Lung (tissue), 17 donors: ENCODE measurements at places on chromosomes 4 and X. TPM values are rescaled to one million over a fixed set of nuclear protein-coding genes. Genes with fewer than 3 reads are reported as not detected.

IL3RA gene
- total RNA-seq: 21.6 TPM

RHOH gene
- total RNA-seq: 12.9 TPM

GUCY1B1 gene
- total RNA-seq: 16.5 TPM

PPP4R3C gene
- total RNA-seq: not detected

TCEANC gene
- total RNA-seq: 3.2 TPM

DOK7 gene
- total RNA-seq: 0.63 TPM

DNA sequence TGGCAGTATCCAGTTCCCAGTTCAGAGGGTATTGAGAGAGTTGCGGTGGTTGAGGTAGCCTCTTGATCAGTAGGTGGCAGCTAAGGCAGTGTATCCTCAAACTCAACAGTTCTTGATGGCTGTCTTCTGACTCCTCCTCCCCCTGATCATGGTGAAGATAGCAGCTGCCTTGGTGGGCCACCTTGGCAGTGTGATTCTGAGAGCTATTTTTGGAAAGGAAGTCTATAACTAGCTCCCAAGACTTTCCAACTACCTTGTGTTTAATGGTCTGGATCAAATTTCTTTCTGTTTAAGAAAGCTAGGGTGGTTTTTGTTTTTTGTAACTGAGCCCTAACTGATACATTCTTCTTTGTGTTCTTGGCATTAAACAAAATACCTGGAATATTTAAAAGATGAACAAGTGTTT is 10.5 kb upstream of the TBC1D19 start:
- DNase-seq: no peak

DNA sequence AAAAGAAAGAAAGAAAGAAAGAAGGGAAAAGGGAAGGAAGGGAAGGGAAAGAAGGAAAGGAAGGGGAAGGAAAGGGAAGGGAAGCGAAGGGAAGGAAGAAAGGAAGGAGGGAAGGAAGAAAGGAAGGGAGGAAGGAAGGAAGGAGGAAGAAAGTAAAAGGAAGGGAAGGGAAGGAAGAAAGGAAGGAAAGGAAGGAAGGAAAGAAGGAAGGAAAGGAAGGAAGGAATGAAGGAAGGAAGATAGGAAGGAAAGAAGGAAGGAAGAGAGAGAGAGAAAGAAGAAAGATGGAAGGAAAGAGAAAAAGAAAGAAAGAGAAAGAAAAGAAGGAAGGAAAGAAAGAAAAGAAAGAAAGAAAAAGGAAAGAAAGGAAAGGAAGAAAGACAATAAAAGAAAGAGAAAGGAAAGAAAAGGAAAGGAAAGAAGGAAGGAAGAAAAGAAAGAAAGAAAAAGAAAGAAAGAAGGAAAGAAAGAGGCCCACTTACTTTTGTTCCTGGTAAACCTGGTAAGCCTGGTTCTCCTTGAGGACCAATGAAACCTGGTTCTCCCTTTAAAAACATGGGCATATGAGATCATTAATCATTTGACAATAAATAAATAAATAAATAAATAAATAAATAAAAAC is 105.9 kb upstream of the ETNPPL start:
- DNase-seq: no peak

DNA sequence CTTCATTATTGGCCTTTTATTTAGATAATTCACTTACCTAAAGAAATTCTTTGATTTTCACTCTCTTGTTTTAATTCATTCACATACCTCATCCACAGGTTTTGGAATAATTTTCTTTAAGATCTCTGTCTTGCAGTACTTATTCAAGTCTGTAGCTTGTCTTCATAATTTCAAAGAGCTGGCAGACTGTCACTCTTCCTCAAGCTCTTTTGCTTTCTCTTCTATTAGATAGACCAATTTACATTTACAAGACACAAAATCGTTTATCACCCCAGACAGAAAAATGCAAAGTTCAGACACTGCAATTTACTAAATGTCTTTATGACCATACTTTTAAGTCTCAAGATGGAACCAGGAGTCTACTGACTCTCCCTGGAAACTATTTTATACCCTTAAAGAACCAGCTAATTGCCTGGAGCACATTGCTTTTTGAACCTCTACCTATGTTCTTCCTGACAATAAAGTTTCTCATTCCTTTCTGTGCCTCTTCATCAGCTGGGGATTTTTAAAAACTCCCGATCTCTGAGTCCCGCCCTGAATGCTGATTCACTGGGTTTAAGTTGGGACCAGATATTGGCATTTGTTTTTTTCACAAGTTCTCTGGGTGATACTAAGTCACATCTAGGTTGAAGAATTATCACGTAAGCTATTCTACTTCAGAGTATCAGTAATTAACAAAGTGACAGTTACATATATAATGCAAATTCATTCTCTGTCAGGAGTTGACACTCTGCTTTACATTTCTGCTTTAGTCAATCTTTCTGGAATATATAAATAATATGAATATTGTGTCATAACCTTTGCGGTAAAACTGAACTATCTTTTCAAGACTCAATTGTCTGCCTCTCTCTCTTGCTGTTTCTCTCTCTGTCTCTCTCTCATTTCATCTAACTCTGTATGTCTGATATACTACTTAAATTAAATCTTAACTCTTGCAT is 196.4 kb downstream of the PCDH7 start:
- no peak for DNase-seq

DNA sequence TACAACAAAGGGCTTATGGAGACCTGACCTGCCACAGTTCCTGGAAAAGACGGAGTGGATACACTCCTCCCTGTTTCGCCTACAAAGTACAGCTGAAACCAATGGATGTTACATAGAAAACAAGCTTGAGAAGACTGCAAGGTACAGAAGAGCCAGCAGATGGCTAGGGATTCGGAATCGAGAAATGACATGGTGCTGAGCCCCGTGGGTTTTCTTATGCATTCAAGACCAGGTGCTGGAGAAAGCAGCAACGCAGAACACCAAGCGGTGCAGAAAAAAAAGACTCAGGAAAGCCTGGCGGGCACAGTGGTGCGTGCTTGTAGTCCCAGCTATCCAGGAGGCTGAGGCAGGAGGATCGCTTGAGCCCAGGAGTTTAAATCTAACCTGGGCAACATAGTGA is 13.8 kb downstream of the TIMM17B start:
- DNase-seq: no peak

DNA sequence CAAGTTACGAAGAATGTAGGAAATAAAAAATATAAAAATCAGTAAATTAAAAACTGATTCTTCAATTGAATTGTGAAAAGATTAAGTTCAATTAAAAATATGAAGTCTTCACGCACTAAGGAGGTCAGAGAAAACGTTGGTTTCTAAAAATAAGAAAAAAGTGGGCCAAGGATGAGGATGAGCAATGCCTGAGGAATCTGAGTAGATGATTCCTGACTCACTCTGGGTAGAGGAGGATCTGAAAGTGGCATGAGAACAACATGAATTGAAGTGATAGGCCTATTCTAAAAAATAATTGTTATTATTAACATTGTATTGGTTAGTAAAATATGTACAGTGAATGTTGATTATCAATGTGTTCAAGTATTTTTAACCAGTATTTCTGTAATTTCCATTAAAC is 444.2 kb downstream of the GRIA2 start:
- DNase-seq: no peak

- peak; percentile 4 for DNase-seq
These were observed 7.2 kb downstream of the TIMM17B start for GRCh38 chrX:48890296-48890925.

DNA sequence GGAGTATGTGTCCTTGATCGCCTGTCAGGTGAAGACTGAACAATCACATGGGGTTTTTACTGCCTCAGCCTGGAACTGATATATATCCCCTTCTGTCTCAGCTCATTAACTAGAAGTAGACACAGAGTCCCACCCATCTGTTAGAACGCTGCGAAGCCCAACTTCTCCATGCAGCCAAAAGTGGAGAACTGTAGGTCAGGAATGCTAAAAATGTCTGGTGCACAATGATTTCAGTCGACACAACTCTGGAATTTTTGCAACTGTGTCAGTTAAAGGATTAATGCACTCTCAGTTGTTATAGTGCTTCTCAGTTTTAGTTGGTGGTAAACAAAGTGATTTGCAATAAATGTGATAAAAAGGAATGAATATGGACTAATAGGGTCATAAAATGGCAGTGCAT is 287.2 kb downstream of the INPP4B start:
- peak; percentile 22 for DNase-seq

DNA sequence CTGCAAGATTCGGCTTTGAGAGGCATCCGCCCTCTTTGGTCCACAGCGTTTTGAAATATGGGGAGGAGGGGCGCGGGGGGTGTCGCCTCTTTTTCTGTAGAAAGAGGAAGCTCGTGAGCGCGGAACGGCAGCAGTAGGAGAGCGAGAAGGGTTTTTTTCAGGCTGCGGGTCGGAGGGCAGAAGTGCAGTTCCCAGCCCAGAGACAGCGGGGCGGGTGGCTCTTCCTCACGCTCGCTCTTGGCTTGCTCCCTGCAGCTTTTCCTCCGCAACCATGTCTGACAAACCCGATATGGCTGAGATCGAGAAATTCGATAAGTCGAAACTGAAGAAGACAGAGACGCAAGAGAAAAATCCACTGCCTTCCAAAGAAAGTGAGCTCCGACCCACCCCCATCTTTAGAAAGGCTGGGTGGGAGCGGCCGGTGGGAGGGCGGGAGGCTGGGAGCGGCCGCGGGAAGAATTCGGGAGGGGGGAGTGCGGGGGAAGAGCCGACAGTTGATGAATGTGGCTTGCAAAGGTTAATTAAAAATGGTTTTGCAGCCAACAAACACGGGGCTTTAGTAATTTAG is 1.2 kb downstream of the TMSB4X start:
- peak; percentile 70 for DNase-seq

DNA sequence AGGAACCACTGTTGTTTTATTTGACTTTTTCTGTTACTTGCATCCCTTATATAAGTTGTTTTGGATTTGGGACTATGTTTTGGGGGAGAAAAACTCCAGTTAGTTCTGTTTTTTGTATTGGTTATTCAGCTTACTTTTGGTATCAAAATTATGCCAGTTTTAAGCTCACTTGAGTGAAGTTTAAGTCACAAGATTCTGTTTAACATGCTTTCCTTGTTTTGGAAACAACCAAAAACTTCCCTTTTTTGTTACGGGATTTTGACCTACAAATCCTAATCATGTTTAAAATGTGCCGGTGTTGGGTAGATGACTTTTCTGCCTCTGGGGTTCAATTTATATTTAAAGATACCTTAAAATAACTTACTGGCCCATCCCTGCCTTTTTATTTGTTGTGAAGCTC is 36.0 kb downstream of the CCNI start:
- no peak for DNase-seq

DNA sequence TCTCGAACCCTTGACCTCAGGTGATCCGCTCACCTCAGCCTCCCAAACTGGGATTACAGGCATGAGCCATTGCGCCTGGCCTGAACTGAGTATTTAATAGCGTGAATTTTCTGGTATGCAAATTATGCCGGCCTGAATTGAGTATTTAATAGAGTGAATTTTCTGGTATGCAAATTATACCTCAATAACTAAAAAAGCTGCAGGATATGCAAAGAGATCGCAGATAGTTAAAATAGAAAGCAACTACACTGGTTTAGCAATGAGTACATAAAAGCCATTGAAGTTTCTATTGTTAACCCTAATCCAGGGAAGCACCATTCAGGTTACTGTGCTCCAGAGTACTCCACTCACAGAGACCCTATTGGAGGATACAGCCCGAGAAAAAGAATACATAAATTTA is 22.8 kb downstream of the FBXW7 start:
- DNase-seq: no peak

- DNase-seq: no peak
These were observed 71.0 kb downstream of the DDX60L start for GRCh38 chr4:168409089-168409801.
